ENCODE measurements at places on chromosomes 3 and 15.

- DNase-seq, result no peak
These were observed 87.3 kb upstream of the PRR23E start for GRCh38 chr3:127105587-127105986.

DNA sequence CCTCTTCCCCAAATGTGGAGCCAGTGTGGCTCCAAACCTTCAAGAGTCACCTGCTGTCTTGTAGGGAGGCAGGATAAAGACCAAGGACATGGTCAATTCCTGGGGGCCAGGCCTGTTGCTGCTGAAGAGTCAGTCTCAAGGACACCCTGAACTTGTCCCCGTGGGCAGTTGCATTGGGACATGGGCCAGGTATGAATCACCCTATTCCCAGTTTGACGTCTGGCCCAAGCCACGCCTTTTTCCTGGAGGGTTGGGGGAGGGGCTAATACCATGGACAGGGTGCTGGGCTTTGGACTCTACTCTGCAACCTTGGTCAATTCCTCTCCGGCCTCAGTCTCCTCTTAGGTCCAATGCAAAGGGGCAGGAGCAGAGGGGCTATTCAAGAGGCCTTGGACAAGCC, 10.4 kb downstream of the ATP2B2 start:
- no peak for DNase-seq

DNA sequence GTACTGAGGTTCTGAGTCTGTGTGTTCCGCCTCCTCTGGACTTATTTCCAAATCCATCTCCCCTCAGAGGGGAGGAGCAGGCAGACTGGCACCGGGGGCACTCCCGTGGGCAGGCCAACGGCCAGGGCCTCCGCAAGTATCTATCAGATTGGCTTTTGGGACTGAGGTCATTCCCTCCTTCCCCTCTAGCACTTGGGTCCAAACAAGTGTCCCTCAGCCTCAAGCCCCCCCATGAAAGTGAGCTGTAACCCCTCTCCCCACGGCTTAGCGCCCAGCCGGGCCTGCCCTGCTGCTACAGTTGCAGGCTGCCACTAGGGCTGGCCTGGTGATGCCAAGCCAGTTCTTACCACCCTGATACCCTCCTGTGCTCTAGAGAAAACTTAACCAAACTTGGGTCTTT, 17.4 kb downstream of the ITGA11 start:
- DNase-seq, result no peak

DNA sequence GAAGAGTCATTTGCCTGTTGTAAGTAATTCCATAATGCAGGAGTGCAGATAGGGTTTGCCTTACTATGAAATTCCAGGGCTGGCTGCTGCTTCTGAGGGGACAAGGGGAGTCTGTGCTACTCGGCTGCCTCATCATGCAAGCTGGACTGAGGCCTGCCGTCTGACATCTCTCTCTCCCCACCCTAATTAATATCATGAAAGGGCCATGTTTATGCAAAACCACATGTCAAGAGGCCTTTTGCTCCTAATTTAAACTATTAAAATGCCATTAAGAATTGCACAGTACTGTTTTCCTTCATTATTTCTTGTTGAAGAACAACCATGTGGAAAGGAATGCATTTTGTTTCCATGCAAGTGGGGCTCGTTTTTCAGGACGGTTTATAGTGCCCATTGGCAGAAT, 26.3 kb downstream of the CHST2 start:
- DNase-seq, result no peak

GRCh38 chr15:59828861-59829260, 139.7 kb upstream of the BNIP2 start:
- no peak for DNase-seq

- DNase-seq, result no peak
These were observed 350.9 kb downstream of the ZIC1 start for GRCh38 chr3:147760085-147760484.

GRCh38 chr15:29711531-29711930, 110.7 kb downstream of the TJP1 start:
- DNase-seq, result no peak

- no peak for DNase-seq
These were observed 20.5 kb downstream of the GALK2 start for GRCh38 chr15:49190586-49190985.

- no peak for DNase-seq
These were observed 72.3 kb downstream of the TAMM41 start for GRCh38 chr3:11774296-11774877.

- DNase-seq, result no peak
These were observed 164.5 kb downstream of the MEGF11 start for GRCh38 chr15:66089049-66089448.

- no peak for DNase-seq
These were observed 61.6 kb downstream of the SHQ1 start for GRCh38 chr3:72786668-72787067.

GRCh38 chr3:195802261-195802701, 9.4 kb downstream of the MUC4 start:
- DNase-seq, result no peak

- DNase-seq, result no peak
These were observed 11.7 kb downstream of the PXYLP1 start for GRCh38 chr3:141243271-141243707.

GRCh38 chr3:34132069-34132692, 333.8 kb downstream of the PDCD6IP start:
- DNase-seq, result no peak

Data from stimulated activated CD4-positive, alpha-beta T cell treated with anti-CD3 and anti-CD28 coated beads, Interleukin-1b, Interleukin-23, amount 100 ng/mL, for 1 hour (primary cell).